ENCODE measurements at places on chromosomes 5 and 9.

DNA sequence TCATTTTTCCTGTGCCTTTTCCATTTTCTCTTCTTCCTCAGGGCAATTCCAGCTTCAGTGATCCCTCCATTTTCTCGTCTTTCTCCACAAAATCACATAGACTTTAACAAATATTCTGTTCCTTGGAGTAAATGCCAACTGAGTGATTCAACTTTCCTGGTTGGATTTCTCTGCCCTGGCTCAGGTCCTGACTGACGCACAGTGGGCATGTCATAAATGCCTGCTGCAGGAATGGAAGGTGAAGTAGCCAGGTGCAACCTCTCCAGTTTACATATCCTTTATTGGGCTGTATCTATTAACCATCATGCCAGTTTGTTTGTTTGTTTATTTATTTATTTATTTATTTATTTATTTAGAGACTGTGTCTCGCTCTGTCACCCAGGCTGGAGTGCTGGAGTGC, 95.1 kb downstream of the MEF2C start:
- DNase-seq: no peak

GRCh38 chr9:87873607-87874303, 8.9 kb upstream of the SPATA31E1 start:
- no peak for DNase-seq

- no peak for DNase-seq
Measured at GRCh38 chr5:115594128-115595047, 7.9 kb downstream of the TICAM2 start.

DNA sequence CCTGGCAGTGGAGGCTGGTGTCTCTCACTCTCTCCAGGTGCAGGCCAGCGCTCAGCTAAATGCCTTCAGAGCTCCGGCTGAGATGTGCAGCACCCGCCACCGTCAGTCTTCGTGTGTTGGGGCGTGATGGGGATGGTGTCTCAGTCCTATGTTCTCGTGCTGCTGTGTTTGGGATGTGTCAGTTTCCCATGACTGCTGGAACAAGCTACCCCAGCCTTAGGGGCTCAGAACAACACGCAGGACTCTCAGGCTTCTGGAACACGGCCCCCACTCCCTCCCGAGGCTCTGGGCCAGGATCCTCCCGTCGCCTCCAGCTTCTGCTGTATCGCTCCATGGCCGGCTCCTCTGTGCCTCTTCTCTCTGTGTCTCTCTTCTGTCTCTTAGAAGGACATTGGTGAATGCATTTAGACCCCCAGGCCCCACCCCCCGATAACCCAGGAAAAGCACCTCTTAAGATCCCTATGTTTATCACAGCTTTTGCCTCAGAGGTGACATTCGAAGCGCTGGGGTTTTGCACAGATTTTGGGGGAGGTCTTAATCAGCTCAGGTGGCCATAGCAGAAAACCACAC, 9.6 kb upstream of the CEP72 start:
- DNase-seq: no peak

DNA sequence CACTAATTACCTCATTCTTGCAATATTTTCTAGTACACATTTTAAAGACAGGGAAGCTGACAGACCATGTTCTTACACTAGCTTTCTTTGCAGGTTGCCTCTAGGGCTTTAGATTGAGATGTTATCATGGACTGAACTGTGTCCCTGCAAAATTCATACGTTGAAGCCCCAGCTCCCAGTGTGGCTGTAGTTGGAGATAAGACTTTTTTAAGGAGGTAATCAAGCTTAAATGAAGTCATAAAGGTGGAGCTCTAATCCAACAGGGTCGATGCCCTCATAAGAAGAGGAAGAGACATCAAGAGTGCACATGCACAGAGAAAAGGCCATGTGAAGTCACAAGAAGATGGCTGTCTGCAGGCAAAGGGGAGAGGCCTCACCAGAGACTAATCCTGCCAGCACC, 471.2 kb upstream of the ACTBL2 start:
- no peak for DNase-seq

DNA sequence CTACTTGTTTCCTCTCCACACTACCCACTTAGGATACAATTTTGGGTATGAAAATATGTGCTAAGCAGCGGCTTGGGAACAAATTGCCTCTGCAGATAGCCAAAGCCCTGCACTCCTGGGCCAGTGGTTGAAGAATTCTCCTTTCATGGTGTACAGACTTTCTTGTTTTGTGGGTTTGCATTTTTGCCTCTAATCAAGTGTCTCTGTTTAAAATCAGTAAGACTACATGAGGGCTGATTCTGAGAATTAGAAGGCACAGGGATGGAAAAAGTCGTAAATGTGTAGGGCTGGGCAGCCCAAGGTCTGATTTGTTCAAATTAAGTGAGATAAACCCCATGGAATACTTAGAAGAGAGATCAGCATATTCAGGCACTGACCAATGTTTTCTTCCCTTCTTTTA, 103.7 kb upstream of the CD180 start:
- no peak for DNase-seq

GRCh38 chr5:131532031-131532640, 102.9 kb downstream of the RAPGEF6 start:
- DNase-seq: no peak

GRCh38 chr5:157464519-157465171, 4.6 kb downstream of the NIPAL4 start:
- no peak for DNase-seq

- no peak for DNase-seq
Measured at GRCh38 chr5:72600391-72600981, 93.3 kb upstream of the ZNF366 start.

GRCh38 chr9:82580921-82581320, 482.0 kb downstream of the RASEF start:
- DNase-seq: no peak

GRCh38 chr5:136070486-136071285, 41.9 kb downstream of the TGFBI start:
- no peak for DNase-seq

DNA sequence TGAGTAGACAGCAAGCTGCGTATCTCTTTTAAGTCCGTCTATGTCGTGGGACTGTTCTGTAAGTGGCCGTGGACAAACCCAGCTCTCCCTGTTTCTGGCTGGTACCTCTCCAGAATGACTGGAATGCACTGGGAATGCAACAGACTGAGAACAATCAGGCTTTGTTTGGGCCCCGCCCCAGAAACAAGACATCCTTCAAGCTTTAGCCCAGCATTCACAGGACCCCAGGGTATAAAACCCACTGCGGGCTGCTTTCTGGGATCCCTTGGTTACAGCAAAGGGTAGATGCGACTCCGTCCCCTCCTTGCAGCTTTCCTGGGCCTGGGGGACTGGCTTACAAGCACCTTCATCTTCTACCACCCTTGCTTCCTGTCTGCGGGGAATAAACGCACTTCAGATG, 45.6 kb upstream of the SPTLC1 start:
- no peak for DNase-seq

DNA sequence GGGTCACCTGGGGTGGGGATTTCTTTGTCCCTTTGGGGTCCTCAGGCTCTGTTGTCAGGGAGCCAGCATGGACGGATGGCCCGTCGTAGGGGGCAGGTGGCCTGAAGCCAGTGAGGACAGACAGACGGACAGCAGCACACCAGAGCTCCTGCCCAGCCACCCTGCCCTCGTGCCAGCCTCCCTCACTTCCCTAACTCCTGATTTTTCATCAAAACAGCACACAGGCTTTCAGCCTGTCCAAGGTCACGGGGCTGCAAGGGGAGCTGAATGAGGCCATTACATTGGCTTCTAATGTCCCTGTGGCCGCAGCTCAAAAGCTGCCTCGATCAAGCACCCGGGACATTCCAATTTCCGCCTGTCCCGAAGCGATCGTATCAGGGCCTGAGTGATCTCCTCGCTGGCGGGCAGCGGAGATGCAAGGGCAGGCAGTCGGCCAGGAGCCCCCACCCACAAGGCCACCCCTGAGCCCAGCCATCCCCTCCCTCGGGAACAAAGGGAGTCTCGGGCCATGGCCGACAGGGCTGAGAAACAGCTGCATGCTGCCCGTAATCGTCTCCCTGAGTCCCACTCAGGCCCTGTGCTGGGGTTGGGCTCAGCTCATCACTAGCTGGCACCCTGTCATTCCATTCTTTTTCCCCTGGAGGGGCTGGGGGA, 50.5 kb upstream of the RNU6ATAC start:
- no peak for DNase-seq

GRCh38 chr5:140182803-140183367, 7.9 kb downstream of the CYSTM1 start:
- peak; percentile 15 for DNase-seq

DNA sequence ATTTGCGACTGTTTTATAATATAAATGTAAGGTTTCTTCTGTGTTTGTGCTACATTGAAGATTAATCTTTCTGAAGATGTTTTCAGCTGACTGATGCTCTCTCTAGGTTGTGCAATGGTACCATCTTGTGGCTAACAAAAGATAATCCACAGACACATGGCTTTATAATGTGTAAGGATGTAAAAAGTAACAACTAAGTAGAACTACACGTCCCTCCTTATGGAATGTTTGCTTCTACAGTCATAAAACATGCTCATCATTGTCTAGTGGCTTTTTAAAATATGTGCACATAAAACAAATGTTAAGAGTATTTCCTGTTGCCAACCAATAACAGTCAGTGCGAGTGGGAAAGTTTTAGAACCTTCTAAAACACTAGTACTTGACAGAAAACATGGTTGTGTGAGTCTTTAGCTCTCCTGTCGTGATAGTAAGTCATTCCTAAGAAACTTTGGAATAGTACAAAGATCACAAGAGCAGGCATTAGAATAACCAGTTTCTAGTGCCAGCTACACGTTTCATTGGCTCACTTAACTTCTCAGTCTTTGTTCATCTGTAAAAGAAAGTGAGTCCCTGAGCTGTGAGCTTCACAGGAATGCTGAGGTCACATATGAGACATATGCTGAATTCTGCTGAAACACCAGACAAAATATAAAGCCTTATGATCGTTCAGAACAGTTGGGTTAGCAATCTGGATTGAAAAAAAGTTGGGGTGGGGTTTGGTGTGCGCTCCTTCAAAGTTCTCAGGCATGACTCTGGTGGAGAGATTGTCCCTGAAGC, 75.7 kb upstream of the GLIS3 start:
- DNase-seq: no peak

GRCh38 chr5:90014420-90014819, 395.1 kb downstream of the CETN3 start:
- DNase-seq: no peak

DNA sequence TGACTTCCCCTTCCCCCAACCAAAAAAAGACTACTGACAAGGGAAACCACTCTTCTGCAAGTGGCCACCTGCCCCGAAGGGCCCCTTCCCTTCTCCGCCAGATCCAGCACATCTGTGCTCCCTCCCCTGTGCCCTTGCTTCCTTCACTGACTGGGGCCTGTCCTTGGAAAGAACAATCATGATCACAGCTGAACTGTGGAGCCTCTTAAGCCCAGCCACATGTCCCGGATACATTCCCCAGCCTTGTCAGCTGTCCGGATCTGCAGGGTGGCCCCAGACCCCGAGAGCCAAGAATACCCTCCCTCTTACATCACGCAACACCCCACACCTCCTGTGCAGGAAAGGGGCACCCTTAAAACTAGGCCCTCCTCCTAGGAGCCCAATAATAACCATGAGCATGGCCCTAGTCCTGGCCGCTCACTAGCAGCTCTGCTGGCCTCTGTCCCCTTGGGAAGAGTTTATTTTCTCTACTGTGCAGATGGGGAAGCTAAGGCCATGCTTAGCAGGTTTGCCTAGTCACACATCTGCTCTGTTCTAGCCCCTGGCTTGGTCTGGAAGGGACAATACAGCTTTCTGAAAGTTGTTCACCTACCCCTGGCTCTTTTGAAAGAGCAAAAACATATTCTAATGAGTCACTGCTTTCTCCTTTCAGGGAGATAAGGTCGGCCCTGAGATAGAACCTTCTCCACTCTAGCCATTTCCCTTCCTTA, 3.8 kb downstream of the SPRY4 start:
- no peak for DNase-seq

GRCh38 chr9:73137914-73138313, 13.8 kb upstream of the ANXA1 start:
- DNase-seq: no peak

GRCh38 chr9:38110476-38110875, 41.4 kb upstream of the SHB start:
- no peak for DNase-seq

DNA sequence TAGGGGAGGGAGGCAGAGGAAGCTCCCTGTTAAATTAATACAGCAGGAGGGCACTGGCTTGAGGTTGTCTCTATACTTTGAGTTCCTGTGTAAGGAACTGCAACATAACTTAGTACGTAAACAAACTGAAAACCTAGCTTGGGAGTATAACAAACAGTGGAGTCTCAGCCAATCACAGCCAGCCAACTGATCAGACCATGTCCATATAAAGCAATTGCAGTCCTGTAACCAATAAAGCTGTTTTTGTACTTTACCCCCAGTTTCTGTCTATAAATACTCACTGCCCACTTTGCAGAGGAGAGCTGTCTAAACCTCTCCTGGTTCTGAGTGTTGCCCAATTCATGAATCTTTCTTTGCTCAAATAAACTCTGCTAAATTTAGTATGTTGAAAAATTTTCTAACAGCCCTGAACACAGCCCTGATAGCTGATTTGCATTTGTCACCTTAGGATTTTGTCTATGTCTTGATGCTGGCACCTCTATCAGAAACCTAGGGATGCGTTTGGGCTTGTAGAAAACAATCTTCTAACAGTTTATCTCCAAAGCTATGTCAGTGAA, 39.9 kb downstream of the GDNF start:
- no peak for DNase-seq

- no peak for DNase-seq
Measured at GRCh38 chr5:54259090-54259489, 51.3 kb downstream of the ARL15 start.

DNA sequence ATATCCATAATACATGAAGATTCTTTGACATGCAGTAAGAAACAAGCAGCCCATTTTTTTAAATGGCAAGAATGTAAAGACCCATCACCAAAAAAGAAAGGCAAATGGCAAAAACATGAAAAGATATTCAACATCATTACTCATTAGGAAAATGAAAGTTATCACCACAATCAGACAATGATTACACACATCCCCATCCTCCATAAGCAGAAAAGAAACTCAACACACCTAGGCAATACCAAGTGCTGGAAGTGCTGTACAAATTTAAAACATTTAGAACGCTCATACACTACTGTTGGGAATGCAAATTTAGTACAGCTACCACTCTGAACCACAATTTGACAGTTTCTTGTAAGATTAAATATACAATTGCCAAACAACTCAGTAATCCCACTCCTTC, 466.7 kb downstream of the ACTL7B start:
- no peak for DNase-seq

DNA sequence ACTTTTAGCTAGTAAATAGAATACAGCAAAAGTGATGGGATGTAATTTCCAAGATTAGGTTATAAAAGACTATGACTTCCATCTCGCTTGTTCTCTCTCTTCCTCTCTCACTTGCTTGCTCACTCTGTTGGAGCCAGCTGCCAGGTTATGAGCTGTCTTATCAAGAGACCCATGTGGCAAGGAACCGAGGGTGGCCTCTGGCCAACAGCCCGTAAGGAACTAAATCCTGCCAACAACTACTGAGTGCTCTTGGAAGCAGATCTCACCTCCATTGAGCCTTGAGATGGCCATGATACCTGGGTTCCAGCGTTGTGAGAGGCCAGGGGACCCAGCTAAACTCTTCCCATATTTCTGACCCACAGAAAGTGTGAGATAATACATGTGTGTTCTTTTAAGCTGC, 636.1 kb downstream of the ACTL7B start:
- DNase-seq: no peak

GRCh38 chr5:142994218-142994617, 224.0 kb downstream of the ARHGAP26 start:
- no peak for DNase-seq
